Activated naive CD8-positive, alpha-beta T cell treated with anti-CD3 and anti-CD28 coated beads, Interleukin-2, amount 50 U/mL, for 16 hours (primary cell): ENCODE measurements at places on chromosomes 1 and 21.

GRCh38 chr1:45704637-45705036, 16.7 kb downstream of the TMEM69 start:
- DNase-seq: no peak

- DNase-seq: no peak
These were observed 20.4 kb downstream of the SCP2 start for GRCh38 chr1:52947490-52947889.

GRCh38 chr1:119179051-119179450, 38.6 kb upstream of the WARS2 start:
- no peak for DNase-seq

DNA sequence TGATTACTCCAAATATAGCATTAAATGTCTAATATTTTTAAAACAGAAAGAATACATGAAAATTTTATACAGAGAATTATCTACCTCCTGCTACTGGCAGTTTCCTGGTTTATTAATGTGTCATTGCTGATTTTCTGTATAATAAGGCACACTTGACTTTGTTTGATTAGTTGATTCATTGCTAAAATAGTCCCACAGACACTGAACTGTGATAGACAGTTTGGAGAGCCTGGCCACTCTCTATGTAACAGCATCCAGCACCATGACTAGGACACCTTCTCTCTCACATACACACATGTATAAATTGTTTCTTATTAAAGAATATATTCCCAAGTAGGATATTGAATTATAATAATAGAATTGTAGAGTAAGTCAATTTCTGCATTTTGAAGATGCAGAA, 368.5 kb upstream of the SNX7 start:
- no peak for DNase-seq

- no peak for DNase-seq
These were observed 11.5 kb upstream of the NEXN start for GRCh38 chr1:77876884-77877283.

GRCh38 chr1:110647254-110647891, 27.4 kb downstream of the KCNA3 start:
- DNase-seq: no peak

DNA sequence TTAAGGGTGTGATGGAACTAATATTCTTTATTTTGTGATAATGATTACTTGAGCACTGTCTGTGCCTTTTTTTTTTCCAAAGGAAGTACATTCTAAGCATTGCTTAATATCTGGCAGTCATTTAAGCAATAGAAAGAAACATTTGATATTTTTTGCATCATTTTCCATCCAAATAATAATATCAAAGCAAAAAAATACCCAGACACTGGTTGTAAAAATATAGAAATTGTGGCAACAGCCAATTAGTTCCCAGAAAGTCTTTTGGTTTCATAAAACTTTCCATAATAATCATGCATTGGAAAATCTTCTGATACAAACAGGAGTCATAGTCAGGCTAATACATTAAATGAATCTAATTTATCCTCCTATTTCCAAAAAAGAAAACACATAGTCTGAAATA, 629.3 kb upstream of the ADAMTS5 start:
- no peak for DNase-seq

- DNase-seq: no peak
These were observed 10.2 kb downstream of the BMP8A start for GRCh38 chr1:39501666-39502065.

DNA sequence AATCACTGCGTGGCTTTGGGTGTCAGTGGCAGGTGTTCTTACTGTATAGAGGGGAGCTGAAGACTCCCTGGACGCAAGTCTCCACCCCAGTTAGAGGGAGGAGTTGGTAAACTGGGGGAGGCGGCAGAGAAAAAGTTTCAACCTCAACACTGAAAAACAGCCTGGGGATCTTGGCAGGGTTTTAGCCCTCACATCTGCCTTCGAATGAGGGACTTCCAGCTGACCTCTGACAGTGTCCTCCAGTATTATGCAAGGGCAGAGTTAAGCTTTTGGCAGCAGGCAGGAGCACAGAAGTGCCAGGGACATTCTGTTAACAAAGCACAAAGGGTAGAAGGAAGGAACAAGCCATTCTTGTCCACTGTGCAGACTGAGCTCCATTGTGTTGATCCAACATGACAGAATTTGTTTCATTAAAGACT, 41.2 kb upstream of the RAB4A start:
- DNase-seq: no peak

DNA sequence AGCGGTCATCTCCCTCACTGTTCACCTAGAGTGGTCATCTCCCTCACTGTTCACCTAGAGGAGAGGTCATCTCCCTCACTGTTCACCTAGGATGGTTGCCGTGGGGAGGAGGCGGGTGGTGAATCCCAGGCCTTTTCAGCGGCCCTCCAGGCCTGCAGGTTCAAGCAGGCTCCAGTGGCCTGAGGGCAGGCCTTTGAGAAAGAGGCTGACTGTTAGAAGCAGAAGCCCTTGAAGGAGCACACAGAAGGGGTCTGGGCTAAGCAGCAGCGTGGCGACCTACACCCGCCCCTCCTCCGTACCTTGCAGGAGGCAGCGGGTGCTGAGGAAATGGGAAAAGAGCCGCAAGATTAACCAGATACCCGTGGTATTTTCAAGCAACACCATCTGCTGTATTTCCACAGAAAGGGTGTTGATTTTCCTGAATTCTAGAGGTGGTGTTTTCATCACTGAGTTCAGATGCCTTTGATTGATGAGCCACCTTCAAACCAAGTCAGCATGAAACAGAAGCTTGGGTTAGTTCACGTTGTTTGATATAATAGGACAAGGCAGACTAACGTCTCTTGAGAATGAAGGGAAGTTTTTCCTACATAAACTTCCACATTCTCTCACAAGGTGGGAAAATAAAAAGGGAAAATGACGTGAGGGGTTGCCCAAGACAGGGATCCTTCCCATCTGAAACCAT, 289.5 kb downstream of the KIF26B start:
- DNase-seq: no peak

GRCh38 chr1:212496682-212497081, 64.0 kb downstream of the NENF start:
- no peak for DNase-seq

- DNase-seq: no peak
These were observed 208.5 kb upstream of the SNX7 start for GRCh38 chr1:98453066-98453465.

DNA sequence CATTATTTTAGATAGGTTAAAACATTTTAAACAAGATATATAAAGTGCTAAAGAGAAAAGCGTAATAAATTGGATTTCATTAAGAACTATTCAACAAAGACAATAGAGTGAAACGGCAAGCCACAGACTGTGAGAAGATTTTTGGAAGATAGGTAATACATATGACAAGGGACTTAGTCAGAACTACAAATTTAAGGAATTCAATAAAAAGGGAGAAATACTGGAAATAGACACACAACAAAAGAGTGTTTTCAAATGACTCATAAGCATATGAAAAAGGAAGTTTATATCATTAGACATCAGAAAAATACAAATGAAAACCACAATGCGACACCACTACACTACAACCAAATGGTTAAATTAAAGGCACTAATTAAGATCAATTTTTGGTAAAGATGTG, 90.5 kb downstream of the GDAP2 start:
- DNase-seq: no peak

DNA sequence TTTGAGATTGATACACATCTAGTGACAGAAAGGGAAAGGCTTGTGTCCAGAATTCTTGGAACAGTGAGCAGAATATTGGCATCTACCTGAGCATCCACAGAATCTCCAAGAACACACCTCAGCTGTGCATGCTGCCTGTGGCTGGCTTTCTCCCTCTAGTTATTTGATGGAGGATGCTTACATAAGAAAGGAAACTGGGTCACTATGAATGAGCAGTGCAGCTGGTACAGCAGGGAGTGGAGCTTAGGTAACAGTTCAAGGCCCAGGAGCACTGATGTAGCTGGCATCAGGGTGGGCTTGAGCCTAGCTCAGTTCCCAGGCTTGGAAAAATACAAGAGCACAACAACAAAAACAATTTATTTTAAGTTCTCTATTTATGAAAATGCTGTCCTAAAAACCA, 26.3 kb downstream of the RGS8 start:
- DNase-seq: no peak

DNA sequence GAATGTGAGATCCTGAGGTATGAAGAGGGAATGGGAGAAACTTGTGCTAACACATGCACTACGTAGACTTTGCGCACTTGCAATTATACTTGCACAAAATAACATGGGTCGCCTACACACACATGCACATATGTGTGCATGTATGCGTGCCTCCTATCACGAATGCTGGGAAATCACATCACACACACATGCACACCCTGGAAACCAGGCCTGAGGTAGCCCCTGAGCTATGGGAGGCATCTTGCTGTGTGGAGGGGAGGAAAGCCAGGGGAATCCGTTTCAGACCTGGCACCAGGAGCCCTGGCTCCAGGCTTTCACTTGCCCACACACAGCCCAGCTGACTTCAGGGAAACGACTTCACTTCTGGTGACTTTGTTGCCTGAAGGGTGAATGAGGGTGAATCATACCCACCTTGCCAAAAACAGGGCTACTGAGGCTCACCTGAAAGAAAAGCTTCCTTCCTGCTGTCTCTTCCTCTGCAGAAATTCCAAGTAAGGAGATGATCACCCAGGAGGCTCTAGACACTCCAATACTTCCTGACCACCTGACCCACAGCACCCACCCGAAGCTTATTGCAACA, 136.0 kb upstream of the NGF start:
- DNase-seq: no peak

DNA sequence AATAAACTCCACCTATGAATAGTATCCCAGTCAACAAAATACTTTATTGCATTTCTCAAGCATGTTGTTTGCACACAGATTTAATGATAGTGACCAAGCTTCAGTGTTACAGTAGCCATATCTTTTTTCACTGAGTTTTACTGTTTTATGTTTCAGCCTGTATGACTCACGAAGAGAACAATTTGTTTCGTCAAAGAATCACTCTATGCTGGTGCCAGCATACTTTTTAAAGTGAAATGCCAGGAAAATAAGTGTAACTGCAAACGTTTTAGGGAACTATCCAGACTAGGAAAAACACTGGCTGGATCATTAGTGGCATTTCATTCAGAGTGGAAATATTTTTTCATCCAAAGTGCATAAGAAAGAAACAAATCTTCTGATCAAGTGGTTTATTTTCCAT, 210.8 kb downstream of the COL11A1 start:
- DNase-seq: no peak

- DNase-seq: no peak
These were observed 126.1 kb upstream of the CHODL start for GRCh38 chr21:18118566-18118965.

DNA sequence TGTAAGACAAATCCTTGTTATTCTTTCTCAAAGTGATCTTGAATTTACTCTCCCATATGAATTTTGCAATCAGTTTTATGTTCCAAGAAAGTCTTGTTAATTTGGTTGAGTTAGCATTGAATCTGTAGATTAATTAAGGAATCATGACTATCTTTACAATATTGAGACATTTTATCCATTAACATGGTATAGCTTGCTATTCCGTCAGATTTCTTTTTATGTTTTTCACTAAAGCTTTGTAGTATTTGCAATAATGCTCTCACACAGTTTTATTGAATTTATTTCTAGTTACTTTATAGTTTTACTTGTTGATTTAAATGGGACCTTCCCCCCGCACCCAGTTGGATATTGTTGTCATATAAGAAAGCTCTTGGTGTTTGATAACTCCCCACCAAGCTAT, 5.8 kb upstream of the EDARADD start:
- no peak for DNase-seq

- DNase-seq: no peak
These were observed 79.8 kb upstream of the HAO2 start for GRCh38 chr1:119288751-119289150.

DNA sequence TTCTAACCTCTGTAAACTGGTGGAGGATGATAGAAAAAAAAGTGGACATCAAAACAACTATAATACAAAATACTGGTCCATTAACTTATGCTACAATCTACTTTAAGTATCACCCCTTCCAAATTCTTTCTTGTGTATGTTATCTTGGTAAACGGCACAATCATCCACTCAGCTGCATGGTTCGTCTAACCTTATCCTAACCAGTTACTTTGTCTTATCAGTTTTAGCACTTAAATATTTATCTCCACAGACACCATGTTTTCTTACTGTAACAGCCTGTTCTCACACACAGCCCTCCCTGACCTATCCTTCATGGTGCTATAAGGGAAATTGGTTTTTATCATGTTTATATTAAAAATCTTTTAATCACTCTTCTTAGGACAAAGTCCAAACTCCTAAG, 157.2 kb downstream of the PTGER3 start:
- DNase-seq: no peak

- no peak for DNase-seq
These were observed 49.9 kb downstream of the SNX27 start for GRCh38 chr1:151661751-151662150.

GRCh38 chr1:185860859-185861258, 126.7 kb downstream of the HMCN1 start:
- DNase-seq: no peak

DNA sequence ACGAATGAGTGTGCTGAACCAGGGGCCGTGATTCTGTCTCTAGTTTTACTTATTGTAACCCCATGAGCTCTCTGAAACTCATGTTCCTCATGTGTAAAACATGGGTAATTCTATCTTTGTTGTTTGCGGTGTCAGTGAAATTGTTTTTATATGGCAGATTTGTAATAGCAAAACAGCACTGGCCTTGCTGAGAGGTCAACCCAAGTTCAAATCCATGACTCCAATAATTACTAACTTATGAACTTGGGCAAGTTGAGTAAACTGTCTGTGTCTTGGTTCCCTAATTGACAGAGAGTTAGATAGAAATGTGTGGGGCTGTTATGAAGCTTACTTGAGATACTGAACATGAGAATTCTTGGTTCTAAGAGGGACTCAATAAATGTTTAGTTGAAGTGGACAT, 17.8 kb downstream of the C1orf116 start:
- DNase-seq: no peak

DNA sequence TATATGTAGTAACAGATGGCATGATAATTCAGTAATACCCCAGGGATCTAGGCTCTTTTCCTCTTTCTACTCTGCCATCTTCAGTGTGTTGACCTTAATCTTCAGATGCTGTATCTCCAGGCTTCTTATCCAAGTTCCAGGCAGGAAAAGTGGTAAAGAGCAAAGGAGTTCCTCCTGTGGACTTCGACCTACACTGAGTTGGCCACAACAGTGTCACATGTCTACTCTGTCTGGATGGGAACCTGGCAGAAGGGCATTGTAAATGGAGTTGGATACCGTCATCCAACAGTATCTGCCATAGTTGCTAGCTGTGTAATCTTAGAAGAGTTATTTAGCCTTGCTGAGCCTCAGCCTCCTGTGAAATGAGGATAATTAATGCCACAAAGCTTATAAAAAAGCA, 21.9 kb downstream of the IL23R start:
- DNase-seq: no peak

DNA sequence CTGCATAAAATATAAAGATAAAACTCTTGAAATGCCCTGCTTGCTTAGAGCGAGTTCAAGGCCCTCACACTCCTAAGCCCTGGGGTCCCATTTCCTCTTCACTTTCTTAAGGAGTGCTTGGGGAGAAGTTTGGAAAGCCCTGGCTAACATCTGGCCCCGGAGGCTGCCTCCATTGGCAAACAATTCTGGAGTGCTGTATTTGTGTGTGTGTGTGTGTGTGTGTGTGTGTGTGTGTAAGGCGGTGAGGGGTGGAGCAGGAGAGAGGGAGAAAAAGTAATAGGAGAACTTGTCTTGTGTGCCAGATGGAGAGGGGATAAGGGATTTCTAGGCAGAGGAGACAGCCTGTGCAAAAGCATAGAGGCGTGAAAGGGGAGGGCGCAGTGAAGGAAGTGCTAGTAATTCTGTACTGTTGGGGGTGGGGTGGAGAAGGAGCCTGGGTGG, 578 bp upstream of the TRIM62 start:
- DNase-seq: no peak

- DNase-seq: no peak
These were observed 11.9 kb downstream of the XKR8 start for GRCh38 chr1:27971674-27972073.

- DNase-seq: no peak
These were observed 9.3 kb downstream of the COQ8A start for GRCh38 chr1:226949401-226949800.
